ENCODE measurements at places on chromosomes 12 and 14.
A peak's percentile ranks its signal among the peaks of the same experiment; 100 is the strongest.

DNA sequence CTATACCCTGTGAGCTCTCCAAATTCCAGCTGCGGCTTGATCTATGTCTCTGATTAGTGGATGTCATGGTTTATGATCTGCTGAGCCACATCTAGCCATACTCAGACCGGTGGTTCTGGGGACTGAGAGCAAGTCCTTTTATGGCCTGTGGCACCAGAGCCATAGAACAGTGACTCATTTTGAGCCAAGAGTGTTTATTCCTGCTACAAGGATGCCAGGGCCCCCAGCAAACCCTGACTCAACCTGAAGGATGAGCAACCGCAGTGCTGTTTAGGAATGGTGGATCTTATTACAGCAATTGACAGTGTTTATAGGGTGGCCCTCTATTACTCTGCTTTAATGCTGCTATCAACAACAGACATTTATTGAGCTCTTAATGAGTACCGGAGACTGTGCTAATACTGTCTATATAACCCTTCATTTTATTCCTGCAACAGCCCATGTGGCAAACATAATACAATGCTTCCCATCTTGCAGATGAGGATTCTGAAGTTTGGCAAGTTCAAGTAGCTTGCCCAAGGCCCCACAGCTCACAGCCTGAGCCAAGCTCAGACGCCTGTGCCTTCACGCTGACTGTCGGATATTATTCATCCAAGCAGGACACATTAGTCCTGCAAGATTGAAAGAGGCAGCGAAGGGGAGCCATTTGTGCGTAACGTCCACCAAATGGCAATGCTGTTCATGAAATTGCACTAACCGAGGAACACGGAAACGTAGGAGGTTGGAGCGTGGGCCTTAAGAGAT, 273.6 kb upstream of the PWP1 start:
- H3K27me3 ChIP-seq = no peaks in the 10 kb centered on the region
- H3K27ac ChIP-seq = no peak overlapping the region
- no peaks in the 10 kb centered on the region for H3K36me3 ChIP-seq

DNA sequence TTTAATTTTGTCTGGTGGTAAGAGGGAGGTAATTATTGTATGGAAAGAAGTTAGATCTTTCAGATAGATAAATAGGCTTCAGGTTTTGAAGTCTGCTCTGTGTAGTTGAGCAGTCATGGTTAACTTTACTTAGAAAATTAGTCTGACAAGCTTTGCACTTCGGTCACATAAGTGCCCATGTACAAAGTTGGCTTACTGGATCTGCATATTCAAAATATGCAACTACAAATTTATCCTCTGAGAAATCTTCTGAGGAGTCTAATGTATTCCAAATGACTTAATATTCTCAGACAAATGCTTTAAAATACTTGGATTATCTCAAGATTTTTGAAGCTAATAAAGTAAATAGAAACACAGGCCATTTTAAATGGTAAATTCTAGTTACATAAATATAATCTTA, 61.2 kb downstream of the ETNK1 start:
- H3K27ac ChIP-seq = no peak overlapping the region
- peaks cover 20% of the 10 kb centered on the region for H3K4me1 ChIP-seq
- no peaks in the 10 kb centered on the region for H3K27me3 ChIP-seq
- no peak for DNase-seq

- no peaks in the 10 kb centered on the region for H3K36me3 ChIP-seq
- no peak for DNase-seq
- H3K27me3 ChIP-seq = no peaks in the 10 kb centered on the region
- no peak overlapping the region for H3K27ac ChIP-seq
- peaks cover 6% of the 10 kb centered on the region for H3K4me1 ChIP-seq
Measured at GRCh38 chr12:108602209-108602705, 4.4 kb upstream of the TMEM119 start.

DNA sequence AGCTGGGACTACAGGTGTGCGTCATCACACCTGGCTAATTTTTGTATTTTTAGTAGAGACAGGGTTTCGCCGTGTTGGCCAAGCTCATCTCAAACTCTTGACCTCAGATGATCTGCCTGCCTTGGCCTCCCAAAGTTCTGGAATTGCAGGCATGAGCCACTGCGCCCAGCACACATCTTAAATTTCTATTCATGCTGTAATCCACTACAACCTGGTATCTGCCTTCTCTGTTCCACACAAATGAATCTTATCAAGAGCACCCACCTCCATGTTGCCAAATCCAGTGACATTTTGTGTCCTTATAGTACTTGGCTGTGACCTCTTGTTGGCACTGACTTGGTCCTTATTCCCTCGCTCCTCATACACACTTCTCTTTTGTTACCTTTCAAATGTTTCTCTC, 5.8 kb upstream of the BICD1 start:
- H3K4me1 ChIP-seq = peaks cover 4% of the 10 kb centered on the region
- H3K27me3 ChIP-seq = peaks cover 11% of the 10 kb centered on the region
- no peak for DNase-seq
- no peak overlapping the region for H3K27ac ChIP-seq
- H3K4me3 ChIP-seq = no peak overlapping the region

GRCh38 chr14:53620317-53620716, 336.3 kb downstream of the BMP4 start:
- no peaks in the 10 kb centered on the region for H3K36me3 ChIP-seq
- H3K27ac ChIP-seq = no peak overlapping the region
- DNase-seq = no peak
- no peaks in the 10 kb centered on the region for H3K27me3 ChIP-seq
- H3K4me1 ChIP-seq = no peaks in the 10 kb centered on the region

GRCh38 chr12:114547636-114548035, 136.3 kb downstream of the TBX3 start:
- H3K4me1 ChIP-seq = no peaks in the 10 kb centered on the region
- DNase-seq = no peak
- H3K27me3 ChIP-seq = no peaks in the 10 kb centered on the region
- no peaks in the 10 kb centered on the region for H3K36me3 ChIP-seq

DNA sequence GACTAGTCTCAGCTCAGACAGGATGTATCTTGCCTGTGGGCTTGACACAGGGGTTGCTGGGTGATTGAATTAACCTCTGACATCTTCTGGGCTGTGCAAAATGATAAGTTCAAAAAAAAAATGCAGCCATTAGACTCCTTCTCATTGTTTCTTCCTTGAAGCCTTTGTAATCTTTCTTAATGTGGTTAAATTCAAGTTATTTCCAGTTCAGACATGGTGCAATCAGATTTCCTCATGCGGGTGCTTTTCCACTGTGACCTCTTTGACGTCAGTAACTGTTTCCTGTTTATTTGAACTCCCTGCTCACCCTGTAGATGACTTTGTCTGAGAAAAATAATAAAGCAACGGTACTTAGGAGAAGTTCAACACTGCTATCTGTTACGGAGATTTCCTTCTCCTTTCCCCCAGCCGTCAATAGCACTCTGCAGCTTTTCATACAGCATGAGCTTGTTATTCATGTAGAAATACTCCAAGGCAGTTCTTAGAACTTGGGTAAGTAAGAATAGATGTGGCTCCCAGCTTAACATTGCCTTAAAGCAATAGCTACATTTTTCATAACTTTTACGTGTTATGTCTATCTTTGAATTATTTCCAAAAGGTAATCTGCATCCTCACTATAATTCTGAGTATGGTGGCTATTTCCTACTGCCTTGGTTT, 155.5 kb downstream of the PRKCH start:
- H3K4me1 ChIP-seq = peaks cover 98% of the 10 kb centered on the region
- H3K36me3 ChIP-seq = peaks cover 16% of the 10 kb centered on the region
- peak; percentile 84 for DNase-seq
- peak overlapping the region; percentile 66 for H3K4me3 ChIP-seq
- no peaks in the 10 kb centered on the region for H3K27me3 ChIP-seq
- H3K27ac ChIP-seq = no peak overlapping the region

GRCh38 chr12:117068492-117068891, 30.7 kb downstream of the TESC start:
- no peak for DNase-seq
- H3K4me3 ChIP-seq = no peak overlapping the region
- H3K27ac ChIP-seq = no peak overlapping the region
- peaks cover 52% of the 10 kb centered on the region for H3K4me1 ChIP-seq

DNA sequence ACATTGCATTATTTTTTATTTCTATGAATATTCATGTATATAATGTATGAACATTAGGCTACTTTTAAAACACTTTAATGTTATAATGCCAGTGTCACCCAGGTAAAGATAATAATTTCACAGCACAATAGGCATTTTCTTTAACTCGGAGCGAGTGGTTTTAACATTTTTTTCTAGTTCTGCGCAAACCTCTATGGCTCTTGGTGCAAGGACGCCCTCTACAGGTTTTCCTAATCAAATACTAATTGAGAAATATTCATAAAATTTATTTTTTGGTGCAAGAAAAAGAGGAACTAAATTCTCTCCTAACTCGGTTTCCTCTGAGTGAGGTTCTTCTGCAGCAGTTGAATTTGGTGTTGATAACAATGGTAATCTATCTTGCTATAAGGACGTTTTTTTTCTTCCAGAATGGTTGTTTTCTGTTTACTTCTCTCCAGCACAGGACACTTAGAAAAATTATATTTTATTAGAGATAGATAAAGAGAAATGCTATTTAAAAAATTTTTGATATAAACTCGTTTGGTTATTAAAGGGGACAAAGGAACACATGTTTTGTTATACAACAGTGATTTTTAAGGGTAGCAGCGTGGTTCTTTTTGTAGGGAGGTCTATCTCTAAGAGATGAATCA, 2.4 kb upstream of the WIF1 start:
- no peaks in the 10 kb centered on the region for H3K36me3 ChIP-seq
- no peak for DNase-seq
- H3K27me3 ChIP-seq = peaks cover 25% of the 10 kb centered on the region
- H3K4me1 ChIP-seq = no peaks in the 10 kb centered on the region
- no peak overlapping the region for H3K27ac ChIP-seq

DNA sequence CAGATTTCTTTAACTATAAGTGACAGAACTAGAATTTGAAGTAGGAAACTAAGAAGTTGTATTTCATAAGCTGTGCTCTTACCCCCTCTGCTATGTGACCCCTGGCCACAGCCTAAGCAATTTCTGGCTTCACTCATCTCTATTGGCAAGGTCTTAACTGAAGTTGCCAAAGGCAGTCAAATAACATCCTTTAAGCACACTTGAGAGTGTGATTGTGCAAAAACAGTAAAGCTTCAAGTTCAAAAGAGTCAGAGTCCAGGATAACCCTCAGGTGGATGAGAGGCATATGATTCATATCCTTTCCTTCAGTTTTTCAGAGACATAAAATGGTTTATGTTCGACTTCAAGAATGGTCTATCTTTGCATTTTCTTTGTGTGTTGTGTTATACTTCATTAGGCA, 45.2 kb downstream of the GRIP1 start:
- H3K27ac ChIP-seq = no peak overlapping the region
- no peak overlapping the region for H3K4me3 ChIP-seq
- no peaks in the 10 kb centered on the region for H3K36me3 ChIP-seq

GRCh38 chr12:62750941-62751809, 183.8 kb downstream of the PPM1H start:
- H3K36me3 ChIP-seq = no peaks in the 10 kb centered on the region
- no peak overlapping the region for H3K4me3 ChIP-seq
- peaks cover 45% of the 10 kb centered on the region for H3K27me3 ChIP-seq
- no peaks in the 10 kb centered on the region for H3K4me1 ChIP-seq

DNA sequence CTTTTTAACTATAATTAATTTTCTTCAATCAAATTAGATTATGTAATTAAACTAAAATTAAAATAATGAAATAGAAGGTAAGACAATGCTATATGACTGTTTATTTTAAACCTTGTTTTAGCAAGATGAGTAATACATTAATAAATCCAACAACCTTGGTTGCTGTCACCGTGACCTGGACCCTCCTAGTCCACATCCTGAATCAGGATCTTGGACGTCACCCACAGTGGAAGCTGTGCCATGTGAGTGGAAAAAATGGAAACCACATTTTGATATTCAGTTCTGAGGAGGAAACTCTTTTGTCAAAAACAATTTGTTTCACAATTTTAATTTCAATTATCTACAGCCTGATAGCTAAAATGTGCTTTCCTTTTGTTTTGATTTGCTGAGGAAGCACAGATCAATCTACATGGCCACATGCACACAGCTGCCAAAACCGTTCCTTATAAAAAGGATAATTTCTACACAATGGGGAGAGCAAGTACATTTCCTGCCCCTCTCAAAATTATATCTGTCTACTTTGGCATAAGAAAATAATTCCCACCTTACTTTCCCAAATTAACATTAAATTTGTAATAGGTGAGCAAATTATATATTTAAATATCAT, 255.5 kb downstream of the RASSF9 start:
- H3K4me1 ChIP-seq = no peaks in the 10 kb centered on the region
- no peaks in the 10 kb centered on the region for H3K36me3 ChIP-seq
- no peak overlapping the region for H3K4me3 ChIP-seq
- no peaks in the 10 kb centered on the region for H3K27me3 ChIP-seq
- H3K27ac ChIP-seq = no peak overlapping the region
- no peak for DNase-seq

DNA sequence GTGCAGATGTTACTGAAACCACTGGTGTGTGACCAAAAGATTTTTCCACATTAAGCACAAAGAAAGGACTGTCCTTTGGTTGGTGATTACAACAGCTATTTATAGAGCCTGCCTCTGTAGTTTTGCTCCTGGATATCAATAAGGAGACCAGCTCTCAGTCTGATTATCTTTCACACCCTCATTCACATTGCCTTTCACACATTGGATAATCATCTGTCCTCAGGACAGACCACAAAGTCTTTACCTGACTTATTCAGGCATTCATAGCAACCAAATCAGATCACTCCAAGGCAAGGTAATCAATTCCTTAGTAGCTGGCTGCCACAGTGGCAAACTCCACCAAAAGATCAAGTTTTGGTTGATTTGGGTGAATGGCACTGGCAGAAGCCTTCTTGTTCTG, 59.6 kb upstream of the CPSF6 start:
- no peak overlapping the region for H3K27ac ChIP-seq
- no peaks in the 10 kb centered on the region for H3K4me1 ChIP-seq
- H3K36me3 ChIP-seq = no peaks in the 10 kb centered on the region
- peaks cover 22% of the 10 kb centered on the region for H3K27me3 ChIP-seq
- no peak overlapping the region for H3K4me3 ChIP-seq
- DNase-seq = no peak

DNA sequence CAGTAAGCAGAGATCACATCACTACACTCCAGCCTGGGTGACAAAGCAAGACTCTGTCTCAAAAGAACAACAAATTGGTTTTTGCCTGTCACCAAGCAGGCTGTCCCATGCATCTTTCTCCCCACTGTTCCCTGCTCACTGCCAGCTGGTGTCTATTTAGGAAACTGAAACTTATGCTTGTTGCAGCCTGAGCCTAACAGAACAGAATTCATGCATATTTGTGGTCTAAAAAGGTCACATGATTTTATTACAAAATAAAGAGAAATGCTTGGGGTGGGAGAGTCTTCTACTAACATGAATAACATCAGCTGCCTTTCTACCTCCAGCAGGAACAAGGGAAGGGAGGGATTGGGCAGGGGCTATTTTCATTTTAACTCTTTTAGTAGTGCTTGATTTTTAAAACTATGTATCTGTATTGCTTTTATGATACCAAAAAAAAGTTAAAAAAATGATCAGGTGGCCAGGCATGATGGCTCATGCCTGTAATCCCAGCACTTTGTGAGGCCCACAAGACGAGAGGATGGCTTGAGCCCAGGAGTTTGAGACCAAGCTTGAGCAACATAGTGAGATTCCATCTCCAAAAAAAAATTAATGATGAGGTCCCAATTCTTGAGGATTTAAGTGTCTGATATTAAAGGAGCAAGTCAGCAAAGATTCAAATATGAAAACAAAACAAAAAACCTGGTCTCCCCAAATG, 923 bp downstream of the STAT2 start:
- peak overlapping the region; percentile 86 for H3K4me3 ChIP-seq
- H3K36me3 ChIP-seq = no peaks in the 10 kb centered on the region
- no peaks in the 10 kb centered on the region for H3K27me3 ChIP-seq

- H3K27me3 ChIP-seq = no peaks in the 10 kb centered on the region
- peaks cover 5% of the 10 kb centered on the region for H3K36me3 ChIP-seq
- no peaks in the 10 kb centered on the region for H3K4me1 ChIP-seq
- H3K4me3 ChIP-seq = no peak overlapping the region
- DNase-seq = no peak
Measured at GRCh38 chr14:46344327-46344937, 307.1 kb downstream of the RPL10L start.

GRCh38 chr12:28631831-28632230, 441.6 kb downstream of the CCDC91 start:
- H3K27me3 ChIP-seq = no peaks in the 10 kb centered on the region
- no peak overlapping the region for H3K4me3 ChIP-seq
- H3K4me1 ChIP-seq = no peaks in the 10 kb centered on the region

Measured in natural killer cell treated with Interleukin-12 subunit alpha and Interleukin-12 subunit beta and Interleukin-15 and Interleukin-18, amount 100 ng/mL, for 72 hours (primary cell).